ELF-1 (cell line): ENCODE measurements at places on chromosomes 6 and 20.

- no peak for DNase-seq
These were observed 9.7 kb downstream of the FUCA2 start for GRCh38 chr6:143501851-143502250.

DNA sequence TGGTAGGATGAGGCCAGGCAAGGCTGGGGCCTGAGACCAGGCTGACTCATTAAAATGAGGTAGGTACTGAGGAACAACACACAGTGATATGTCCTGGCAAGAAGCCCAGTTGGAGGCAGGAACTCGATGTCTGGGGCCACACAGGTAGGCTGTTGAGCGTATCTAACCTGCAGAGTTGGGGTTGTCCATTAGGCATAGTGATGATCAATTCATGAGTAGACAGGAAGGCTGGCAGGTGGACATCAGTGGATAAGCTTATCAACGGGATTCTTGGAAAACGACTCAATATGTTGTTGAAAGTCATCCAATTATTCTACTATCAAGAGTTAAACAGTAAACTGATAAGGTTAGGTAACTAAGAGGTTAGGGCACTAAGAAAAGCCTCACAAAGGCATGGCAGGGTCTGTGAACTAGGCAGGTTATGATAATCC lies 193.2 kb upstream of the COL21A1 start:
- DNase-seq = no peak

DNA sequence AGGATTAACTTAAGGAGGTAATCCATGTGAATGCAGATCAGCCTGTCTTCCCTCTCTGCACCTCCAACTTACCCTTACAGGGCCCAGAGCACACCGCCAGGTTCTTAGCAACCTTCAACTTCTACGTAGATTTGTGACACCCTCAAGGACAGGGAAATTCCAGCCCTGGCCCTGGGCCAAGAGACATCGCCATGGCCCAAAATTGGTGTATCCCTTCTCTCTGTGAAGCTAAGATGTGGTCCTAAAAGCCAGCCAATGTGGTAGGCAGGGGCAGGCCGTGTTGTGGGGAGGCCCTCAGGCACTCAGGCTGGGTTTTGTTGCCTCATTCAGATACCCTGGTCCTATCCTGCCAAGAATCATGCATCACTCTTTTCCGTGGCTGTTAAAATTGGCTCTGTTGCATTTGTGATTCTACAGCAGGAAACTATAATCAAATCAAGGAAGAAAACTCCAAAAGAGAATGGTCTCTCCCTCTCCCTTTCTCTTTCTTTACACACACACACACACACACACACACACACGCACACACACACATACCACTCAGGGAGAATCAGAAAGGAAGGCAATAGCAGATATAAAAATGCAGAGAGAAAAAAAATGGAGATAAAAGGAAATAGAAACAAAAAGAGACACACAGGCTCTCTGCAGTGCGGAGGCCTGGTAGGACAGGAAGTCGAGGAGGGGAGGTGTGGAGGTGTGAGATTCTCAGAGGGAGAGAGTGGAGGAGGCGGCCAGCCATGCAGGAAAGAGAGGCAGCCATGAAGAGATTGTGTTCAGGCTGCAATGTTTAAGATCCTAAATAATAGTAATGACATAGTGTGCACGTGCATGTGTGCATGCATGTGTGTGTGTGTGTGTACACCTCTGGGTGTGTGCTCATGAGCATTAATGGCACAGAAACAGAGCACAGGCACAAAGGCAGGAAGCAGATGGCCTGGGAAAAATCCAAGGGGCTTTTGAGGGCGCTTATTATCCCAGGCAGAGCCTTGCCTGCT lies 201.8 kb upstream of the LRFN2 start:
- DNase-seq = no peak

GRCh38 chr6:122068291-122068769 lies 331.1 kb upstream of the HSF2 start:
- no peak for DNase-seq

- DNase-seq = no peak
These were observed 289.9 kb upstream of the TSHZ2 start for GRCh38 chr20:52682237-52682636.

DNA sequence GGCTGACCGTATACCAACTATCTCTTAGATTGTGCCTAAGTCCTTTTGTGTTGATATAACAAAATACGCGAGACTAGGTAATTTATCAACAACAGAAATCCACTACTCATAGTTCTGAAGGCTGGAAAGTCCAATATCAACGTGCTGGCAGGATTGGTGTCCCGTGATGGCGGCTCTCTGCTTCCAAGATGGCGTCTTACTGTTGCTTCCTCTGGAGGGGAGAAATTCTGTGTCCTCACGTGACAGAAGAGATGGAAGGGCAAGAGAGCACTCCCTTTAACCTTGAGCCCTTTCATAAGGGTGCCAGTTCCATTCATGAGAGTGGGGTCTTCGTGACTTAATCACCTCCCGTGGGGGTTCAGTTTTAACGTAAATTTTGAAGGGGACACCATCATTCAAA lies 28.1 kb downstream of the RNF144B start:
- no peak for DNase-seq

- peak; percentile 50 for DNase-seq
These were observed 143.6 kb downstream of the BMP7 start for GRCh38 chr20:57122536-57123489.

DNA sequence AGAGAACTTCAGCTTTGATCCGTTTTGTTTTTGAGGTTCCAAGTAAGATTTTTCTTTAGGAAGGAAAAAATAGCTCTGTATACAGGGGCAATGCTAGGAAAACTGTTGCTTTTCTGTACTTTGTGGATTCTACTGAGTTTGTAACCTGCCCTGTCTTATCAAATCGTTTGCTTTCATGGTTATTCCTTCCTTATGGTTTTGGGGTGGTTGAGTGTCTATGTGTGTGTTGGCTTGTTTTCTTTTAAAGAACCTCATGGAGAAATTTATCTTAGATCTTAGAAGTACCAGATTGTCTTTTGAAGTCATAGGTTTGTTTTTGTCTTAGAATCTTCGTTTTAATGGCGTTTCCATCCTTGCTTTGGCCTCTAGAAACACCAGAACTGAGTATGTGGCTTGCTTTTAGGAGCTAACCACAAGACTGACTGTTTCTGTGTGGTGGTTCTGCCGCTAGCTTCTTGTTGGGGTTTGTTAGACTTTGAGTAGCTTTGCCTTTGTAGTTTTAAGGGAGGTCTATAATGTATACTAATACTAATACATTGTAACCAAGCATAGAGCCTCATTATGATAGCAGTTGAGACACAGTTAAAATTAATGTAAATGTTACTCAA lies 86.8 kb downstream of the RPP40 start:
- no peak for DNase-seq

DNA sequence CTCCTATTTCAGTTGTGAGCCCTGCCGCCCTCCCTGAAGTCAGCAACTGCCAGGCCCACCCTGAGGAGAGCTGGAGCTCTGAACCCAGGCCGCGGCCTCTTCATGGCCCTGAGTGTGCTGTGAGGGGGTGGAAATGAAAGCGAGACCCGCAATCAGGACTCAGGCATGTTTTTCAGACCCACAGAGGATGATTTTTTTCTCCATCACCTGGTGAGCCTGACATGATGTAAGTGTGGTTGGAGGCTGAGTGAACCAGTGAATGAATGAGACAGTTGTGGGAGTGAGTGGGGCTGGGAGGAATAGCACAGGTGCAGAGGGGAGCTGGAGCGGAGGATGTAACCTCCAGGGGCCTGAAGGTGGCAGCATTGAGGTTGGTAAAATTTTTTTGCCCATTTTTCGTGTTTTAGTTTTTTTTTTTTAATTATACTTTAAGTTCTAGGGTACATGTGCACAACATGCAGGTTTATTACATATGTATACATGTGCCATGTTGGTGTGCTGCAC lies 18.3 kb downstream of the RAET1L start:
- DNase-seq = no peak

GRCh38 chr20:54146672-54147071 lies 27.1 kb downstream of the CYP24A1 start:
- no peak for DNase-seq

GRCh38 chr6:167031082-167031709 lies 32.0 kb downstream of the CEP43 start:
- DNase-seq = no peak

DNA sequence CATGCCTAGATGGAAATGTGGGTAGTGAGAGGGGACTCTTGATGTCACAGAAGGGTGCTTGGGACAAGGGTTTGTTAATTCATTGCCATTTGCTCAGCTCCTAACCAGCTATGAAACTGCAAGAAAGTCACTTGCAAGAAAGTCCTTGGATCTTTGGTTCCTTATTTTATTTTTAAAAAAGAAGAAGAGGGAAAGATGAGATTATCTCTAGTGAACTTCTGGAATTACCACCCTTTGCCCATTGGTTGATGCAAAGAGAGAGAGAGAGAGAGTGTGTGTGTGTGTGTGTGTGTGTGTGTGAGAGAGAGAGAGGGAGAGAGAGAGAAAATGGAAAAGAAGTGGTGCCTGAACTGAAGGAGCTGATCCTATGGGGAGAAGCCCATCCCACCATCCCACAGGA lies 4.6 kb upstream of the SFT2D1 start:
- no peak for DNase-seq

DNA sequence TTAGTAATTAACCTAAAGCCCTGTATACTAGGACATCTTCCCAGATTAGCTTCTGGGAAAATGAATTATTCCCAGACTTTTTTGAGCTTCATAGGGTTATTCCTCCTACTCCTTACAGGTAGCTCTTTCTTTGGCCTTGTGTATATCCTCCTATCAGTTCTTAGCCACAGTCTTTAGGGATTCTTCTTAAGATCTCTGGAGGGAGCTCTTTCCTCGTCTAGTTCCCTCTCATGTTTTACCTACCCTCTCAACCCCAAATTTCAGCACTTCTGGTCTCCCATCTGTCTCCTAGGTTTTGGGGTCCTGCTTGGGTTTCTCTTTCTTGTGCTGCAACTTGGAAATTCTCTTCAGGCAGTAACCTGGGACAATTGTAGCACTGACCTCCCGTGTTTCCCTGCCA lies 46.4 kb upstream of the SLC35B3 start:
- DNase-seq = no peak

DNA sequence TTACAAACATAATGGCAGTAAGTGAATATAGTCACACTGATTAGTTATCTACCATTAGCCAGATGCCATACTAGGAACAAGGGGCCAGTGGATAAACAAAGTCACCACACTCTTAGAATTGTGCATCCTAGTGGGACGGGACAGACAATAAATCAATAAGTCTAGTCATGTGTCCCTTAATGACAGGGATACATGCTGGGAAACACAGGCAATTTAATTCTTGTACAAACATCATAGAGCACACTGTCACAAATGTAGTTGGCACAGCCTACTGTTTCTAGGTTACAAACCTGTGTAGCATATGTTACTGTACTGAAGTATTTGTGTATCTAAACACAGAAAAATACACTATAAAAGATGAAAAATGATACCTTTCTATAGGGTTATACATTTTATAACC lies 123.0 kb upstream of the FAM184A start:
- DNase-seq = no peak

- no peak for DNase-seq
These were observed 199.6 kb downstream of the ISM1 start for GRCh38 chr20:13420625-13421024.

- peak; percentile 41 for DNase-seq
These were observed 1.4 kb downstream of the WFDC2 start for GRCh38 chr20:45470937-45471336.

- no peak for DNase-seq
These were observed 74.8 kb upstream of the MBOAT1 start for GRCh38 chr6:20286968-20287565.

- no peak for DNase-seq
These were observed 9.1 kb upstream of the SLC17A2 start for GRCh38 chr6:25939593-25939992.

- DNase-seq = no peak
These were observed 392.0 kb upstream of the FLRT3 start for GRCh38 chr20:14729390-14729789.

DNA sequence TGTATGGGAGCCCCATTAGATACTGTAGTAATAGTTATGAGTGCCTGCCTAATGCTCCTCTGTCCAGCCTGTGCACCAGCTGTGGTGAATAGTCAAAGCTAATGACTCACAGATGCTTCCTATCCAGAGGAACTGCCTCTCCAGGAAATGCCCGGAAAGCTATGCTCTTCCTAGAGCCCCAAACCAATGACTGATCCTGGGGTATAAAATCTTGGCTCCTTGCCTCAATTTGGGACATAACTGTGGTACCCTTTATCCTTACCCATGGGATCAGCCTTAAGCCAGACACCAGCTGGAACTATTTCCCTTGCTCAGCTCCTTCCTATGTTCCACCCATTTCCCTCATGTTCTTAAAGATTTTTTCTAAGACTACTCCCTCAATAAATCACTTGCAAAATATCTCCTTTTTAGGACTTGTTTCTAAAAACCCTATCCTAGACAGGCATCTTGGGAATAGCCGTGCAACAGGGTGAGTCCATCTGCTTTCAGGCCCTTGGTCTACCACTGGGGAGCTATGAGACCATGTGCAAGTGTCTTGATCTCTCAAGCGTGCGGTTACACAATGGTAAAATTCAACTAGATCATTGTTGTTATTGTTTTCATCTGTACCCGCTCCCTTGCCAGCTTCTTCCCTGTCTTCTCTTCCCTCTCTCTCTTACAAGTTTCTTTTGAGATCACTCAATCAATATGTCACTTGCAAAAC lies 283.7 kb downstream of the BTBD3 start:
- no peak for DNase-seq

DNA sequence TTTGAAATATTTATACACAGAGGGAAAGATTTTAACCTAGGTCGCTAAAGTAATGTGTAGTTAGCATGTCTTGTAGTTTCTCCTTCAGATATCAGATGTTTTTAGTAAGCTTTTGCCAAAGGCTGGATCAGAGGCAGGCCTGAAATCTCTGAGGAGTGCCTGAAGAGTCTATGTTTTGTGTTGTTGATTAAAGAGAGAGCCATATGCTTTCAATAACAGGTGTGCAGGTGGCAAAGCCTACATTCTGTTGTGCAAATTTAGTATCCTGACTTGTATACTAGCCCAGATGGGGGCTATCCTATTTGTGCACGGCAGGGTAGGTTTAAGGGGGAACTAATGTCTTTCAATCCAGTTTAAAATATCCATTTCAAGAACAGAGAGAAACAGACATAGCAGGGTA lies 167.1 kb upstream of the ATXN1 start:
- no peak for DNase-seq

- DNase-seq = no peak
These were observed 6.8 kb downstream of the MKKS start for GRCh38 chr20:10427060-10427692.

DNA sequence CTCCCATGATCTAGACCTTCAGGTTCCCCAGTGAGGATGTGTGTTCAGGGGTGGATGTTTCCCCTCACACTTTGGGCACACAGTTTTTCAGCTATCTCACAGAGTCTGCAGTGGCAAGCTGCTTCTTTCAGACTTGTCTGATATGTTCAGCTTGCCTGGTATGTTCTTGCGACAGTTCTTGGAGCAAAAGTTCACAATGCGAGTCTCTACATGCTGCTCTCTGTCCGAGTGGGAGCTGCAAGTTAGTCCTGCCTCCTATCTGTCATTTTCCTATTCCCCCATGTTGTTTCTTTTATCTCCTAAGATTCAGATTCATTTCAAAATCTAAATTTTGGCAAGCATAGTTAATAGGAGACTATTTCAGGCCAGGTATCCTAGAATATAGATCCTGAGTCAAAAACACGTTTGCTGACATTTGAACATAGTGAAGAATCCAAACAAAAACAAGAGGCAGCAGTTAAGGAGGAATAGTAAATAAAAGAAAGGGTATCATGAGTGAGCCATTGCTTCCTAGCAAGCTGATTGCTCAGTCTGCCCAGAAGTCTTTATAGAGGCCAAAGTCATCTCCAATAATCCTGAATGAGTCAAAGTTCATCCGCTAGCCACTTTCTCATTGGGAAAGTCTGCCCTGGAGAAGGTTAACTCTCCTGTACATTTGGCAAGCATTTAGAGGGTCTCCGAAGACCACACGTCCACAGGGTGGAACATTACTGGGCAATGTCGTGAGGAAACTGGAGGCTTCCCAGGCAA lies 140.2 kb upstream of the MOCS1 start:
- DNase-seq = no peak
